Fibroblast of the aortic adventitia (primary cell): ENCODE measurements at places on chromosomes 2 and 18. TPM values are rescaled to one million over a fixed set of nuclear protein-coding genes. Genes with fewer than 3 reads are reported as not detected.

The GKN1 gene
- total RNA-seq: not detected in 2 replicates

The FECH gene
- total RNA-seq: 13.8 and 29.9 TPM in 2 replicates

The ICA1L gene
- 8.9 TPM in 2 replicates for total RNA-seq

The INSIG2 gene
- 5.3 and 9.5 TPM in 2 replicates for total RNA-seq

GRCh38 chr18:2908166-2908945, 61.5 kb downstream of the EMILIN2 start:
- no peak for DNase-seq

DNA sequence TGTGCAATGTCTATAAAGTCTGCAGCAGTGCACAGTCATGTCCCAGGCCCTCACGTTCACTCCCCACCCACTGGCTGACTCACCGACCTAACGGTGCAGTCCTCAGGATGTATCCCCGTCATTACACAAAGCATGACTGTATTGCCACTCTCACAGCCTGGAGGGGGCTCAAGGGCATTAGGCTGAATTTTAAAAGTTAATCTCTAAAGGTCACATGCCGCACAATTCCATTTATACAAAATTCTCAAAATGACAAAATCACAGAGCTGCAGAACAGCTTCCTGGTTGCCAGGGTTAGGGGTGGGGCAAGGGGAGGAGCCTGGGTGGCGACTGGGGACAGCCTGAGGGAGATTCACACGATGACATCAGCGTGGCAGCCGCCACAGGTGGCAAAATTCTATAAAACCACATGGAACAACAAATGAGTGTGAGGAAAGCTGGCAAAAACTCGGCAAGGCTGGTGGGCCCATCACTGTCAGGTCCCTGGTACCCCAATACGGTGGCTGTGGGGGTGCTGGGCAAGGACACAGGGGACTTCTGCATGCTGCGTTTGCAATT, 97.6 kb downstream of the NDUFA10 start:
- DNase-seq: peak; percentile 63

GRCh38 chr18:32469691-32470459, 807 bp downstream of the GAREM1 start:
- DNase-seq: peak; percentile 39

DNA sequence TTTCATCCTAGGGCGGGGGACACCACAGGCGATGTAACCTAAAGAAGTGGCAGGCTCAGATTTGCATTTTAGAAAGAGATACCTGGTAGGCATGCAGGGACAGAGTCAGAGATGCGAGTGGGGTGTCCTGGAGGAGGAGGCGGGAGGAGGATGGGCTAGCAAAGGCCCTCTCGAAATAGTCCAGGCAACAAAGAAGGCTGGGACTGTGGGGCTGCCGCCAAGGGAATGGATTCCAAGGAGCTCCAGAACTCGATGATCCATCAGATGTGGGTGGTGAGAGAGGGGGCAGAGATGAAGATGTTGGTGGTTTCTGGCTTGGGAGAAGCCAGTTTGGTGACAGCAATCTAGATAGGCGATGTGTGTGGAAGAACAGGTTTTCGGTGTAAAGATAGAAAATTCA, 12.5 kb upstream of the INPP5D start:
- DNase-seq: no peak

- DNase-seq: no peak
These were observed 657.2 kb downstream of the RNF144A start for GRCh38 chr2:7574385-7574784.

DNA sequence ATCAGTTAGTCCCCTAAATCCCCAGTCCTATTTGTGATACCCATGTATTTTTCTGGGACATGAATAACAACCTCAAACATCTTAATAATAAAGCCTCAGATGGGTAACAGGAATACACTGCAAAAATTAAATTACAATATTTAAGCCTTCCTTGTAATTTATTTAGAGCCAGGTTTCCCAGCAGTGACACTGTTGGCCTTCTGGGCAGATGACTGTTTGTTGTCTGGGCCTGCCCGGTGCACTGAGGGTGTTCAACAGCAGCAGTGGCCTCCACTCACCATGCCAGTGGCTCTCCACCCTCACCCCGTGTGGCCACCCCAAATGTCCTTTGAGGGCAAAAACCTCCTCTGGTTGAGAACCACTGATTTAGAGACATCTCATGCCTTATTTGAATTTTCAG, 270.2 kb upstream of the SIX3 start:
- no peak for DNase-seq

DNA sequence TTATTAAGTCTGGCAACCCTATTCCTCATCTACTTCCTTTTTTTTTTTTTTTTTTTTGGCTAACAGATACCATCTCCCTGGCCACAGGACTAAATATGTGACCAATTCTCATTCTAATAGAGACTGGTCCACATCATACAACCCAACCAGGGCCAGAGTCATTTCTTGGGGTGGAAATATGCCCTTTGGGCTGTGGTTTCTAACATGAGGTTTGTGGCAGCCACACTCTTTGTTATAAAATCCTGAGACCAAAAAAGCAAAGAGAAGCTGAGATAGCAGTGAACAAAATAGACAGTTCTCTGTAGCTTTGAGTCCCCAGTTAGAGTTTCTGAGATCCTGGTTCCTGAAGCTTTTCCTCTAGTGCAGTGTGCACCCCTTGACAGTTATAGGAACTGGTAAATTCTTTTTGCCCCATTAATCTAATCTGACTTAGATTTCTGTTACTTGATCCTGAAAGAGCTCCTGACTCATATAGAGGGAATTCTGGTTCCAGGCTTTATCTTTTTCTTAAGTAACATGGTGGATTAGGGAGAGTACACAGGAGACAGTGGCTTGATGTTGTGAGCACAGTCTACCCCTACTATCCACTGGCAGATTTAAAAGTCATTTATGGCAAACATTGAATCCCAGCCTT, 86.8 kb downstream of the MAIP1 start:
- DNase-seq: peak; percentile 74

- DNase-seq: peak; percentile 10
These were observed 36.3 kb downstream of the STAT4 start for GRCh38 chr2:191114403-191114886.

DNA sequence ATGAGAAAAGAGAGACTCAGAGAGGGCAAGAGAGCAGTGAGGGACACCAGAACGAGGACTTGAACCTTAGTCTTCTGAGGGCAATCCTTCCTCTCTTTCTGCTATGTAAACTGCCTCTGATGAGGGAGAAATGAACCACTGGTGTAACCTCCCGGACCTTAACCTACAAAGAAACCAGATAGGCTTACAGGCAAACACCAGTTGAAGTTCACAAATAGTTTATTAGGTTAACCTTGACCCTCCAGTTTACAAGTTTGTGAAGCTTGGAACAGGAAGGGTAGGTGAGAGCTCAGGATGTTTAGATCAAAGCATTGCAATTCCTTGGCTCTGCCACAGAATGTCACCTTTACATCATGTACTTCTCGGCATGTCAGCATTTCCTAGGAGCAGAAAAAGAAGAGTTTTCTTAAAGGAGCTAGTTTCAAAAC, 486.4 kb upstream of the SPRED2 start:
- no peak for DNase-seq

GRCh38 chr2:21070341-21071257, 26.7 kb upstream of the APOB start:
- no peak for DNase-seq

DNA sequence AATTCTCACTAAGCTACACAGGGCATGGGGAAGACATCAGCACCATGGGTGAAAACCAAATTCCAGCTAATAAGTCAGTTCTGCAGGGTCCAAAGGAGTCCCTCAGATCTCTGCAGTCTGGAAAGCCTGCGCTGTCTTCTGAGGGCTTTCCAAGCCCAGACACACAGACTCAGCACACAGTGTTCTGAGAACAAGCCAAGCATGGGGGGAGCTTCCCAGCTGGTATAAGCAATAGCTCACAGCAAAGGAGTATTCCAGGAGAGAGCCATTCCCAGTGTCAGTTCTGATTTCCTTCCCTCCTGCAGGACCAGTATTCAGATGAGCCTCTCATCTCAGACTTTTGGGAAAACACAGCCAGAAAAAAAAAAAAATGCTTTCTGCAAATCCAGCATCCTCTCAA, 370.8 kb downstream of the TNS1 start:
- DNase-seq: no peak
